ENCODE measurements at places on chromosomes 5 and 9.

GRCh38 chr9:19465586-19466279 is 56.9 kb downstream of the ACER2 start:
- DNase-seq: no peak

GRCh38 chr9:114883709-114884108 is 46.7 kb downstream of the TNFSF8 start:
- no peak for DNase-seq

GRCh38 chr5:150523472-150524350 is 15.8 kb downstream of the NDST1 start:
- peak; percentile 12 for DNase-seq

- DNase-seq: no peak
These were observed 63.9 kb downstream of the ADAMTS12 start for GRCh38 chr5:33827885-33828284.

- no peak for DNase-seq
These were observed 143.7 kb downstream of the TRIO start for GRCh38 chr5:14286574-14287421.

DNA sequence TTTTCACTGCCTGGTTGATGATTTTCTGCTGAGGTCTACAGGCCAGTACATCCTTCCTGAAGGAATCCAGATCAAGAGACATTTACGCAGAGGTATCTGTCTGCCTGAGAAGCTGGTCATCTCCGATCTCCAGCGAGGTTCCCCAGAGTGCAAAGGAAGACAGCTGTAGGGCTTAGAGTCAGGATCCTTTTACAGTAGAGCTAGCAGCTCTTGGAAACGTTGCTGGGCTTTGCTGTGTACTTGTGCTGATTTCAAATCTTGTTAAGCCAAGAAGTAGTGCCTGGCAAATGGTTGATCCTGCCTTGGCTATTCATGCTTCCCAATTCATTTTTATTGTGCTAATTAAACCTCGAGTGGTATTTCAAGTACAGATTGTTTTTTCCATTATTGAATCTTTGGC is 48.9 kb downstream of the NTRK2 start:
- DNase-seq: no peak

GRCh38 chr5:145205546-145205945 is 629.6 kb downstream of the PRELID2 start:
- no peak for DNase-seq

GRCh38 chr5:163563112-163563511 is 57.7 kb downstream of the MAT2B start:
- DNase-seq: no peak

DNA sequence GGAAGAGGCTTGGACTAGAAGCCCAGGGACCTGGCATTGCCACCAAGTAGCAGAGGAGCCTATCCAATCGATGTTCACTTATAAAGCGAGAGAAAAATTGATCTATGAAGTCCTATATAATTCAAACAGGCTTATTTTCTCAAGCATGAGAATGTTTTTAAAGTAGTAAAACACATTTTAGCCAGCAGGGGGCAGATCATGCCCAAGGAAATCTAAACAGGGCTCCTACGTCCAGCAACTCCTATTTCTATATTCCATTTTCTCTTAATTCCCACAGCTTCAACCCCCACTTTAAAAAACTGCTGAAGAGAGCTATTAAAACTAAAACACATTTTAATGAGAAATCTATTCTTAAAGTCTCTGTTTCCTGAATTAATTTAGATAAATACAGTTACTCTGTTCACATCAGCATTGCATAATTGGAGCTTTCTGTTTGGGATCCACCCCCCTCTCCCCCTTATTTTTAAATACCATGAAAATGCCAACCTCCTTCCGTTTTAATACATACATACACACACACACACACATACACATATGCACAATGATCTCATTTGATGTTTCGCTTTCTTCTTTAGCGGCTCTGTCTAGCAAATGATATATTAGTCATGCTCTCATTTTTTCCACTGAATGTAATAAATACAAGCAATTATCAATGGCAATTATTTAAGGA is 144.9 kb downstream of the MYO10 start:
- no peak for DNase-seq

- DNase-seq: no peak
These were observed 737.9 kb upstream of the ZNF608 start for GRCh38 chr5:125484272-125484741.

- DNase-seq: no peak
These were observed 13.4 kb upstream of the GRHPR start for GRCh38 chr9:37408933-37409710.

DNA sequence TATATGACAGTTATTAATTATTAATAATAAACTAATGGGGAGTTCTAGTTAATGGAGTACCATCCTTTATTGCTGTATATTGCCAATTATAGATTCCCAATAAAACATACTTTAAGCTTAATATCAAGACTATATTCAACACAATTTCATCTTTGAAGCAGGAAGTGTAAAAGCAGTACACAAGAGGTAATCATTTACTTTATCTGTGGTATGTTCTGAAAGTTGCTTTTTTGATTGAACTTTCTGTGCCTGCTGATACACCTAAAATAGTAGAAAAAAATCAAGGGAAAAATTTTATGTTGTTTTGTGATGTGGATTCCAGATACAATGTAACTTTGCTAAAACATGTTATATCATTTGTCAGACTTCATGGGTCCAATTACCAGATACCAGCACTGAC is 58.0 kb downstream of the ACO1 start:
- no peak for DNase-seq

DNA sequence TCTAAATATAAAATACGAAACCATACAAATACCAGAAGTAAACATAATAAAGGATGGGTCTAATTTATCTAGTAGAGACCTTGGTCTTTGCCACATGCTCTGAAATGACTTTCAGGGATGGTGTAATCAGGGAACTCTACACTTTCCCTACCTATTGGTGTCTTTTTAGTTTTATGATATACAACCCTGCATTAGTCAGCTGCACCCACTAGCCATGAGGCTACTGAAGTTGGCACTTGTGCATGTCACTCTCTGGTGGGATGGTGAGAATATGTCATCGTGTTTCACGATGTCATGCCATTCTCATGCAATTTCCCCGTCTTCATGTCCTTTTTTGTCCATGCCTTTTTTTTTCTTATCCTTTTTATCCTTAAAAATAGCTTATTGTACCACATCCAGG is 234.9 kb upstream of the ACTBL2 start:
- DNase-seq: no peak

GRCh38 chr5:78760366-78760765 is 111.8 kb upstream of the LHFPL2 start:
- DNase-seq: no peak

DNA sequence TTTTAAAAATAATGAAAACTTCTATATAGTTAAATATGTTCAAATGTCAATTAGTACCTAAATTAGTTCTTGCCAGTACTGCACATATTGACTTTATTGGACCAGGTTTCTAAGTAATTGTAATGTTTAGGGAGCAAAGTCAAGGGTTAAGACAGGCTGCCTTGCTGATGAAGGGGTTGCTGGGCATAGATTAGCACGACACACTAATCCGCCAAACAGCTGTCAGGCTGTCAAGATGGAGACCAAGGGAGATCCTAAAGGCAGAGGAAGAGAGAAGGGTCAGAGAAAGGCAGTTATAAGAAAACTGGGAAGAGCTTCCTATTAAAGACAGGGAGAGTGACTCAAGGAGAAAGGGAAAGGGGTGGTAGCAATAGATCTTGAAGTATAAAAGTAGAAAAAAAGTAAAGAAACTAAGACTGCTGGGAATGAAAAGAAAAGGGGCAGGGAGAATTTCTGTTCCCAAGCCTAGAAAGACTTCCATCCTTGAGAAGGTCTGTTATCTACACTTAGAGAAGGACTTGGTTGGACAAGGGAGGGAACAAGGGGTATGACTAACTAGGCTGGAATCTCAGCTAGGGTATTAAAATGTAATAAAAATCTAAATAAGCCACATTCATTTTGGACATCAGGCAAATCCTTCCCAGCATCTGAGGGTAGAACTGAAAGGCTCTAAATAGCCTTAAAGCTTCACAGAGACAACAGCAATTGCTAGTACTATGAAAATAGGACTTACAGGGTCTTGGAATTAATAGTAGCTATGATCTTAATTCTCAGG is 188.7 kb downstream of the FBXL17 start:
- DNase-seq: no peak

DNA sequence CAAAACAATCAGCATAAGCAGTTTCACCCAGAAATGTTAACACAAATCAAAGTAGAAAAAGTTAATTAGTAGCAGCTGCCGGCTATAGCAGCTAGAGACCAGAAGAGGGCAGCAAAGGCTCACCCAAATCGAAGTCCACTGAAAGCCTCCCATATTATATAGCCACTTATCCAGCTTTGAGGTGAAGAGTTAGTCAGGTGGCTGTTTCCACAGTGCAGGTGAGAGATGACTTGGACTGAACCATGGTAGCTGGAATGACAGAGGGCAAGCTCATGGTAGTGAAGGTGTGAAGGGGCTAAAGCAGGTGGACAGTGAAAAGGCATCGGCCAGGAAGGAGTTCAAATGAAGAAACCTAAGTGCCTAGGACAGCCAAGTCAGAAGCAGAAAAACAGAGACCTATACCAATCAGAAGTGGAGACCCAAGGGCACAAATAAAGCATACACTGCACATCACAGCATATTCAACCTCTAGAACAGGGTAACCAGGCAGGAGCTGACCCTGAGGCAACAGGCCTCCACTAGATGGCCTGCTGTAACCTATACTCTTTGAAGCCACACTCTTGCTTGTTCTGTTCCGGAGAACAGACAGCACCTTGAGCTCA is 7.2 kb upstream of the RNF38 start:
- DNase-seq: peak; percentile 8

DNA sequence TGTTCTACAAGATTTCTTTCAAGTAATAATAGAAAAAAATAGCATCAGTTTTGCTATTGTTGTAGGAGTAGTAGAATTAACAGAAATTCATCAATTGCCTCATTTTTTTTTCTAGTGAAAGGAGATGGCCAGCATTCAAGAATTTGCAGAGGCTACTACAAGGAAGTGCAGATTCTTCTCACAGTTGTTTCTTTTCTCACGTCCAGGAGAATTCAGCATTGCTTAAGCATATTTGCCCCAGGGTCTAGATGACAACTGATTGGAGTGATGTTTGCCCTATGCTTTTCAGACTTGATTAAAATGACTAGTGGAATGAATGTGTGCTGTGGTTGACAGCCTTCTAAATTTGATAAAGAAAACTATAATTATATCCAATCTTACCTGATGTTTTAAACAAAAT is 46.6 kb upstream of the SLC12A2 start:
- no peak for DNase-seq

GRCh38 chr9:297104-297972 is 82.7 kb downstream of the DOCK8 start:
- no peak for DNase-seq

GRCh38 chr9:17614903-17615302 is 36.0 kb downstream of the SH3GL2 start:
- no peak for DNase-seq

DNA sequence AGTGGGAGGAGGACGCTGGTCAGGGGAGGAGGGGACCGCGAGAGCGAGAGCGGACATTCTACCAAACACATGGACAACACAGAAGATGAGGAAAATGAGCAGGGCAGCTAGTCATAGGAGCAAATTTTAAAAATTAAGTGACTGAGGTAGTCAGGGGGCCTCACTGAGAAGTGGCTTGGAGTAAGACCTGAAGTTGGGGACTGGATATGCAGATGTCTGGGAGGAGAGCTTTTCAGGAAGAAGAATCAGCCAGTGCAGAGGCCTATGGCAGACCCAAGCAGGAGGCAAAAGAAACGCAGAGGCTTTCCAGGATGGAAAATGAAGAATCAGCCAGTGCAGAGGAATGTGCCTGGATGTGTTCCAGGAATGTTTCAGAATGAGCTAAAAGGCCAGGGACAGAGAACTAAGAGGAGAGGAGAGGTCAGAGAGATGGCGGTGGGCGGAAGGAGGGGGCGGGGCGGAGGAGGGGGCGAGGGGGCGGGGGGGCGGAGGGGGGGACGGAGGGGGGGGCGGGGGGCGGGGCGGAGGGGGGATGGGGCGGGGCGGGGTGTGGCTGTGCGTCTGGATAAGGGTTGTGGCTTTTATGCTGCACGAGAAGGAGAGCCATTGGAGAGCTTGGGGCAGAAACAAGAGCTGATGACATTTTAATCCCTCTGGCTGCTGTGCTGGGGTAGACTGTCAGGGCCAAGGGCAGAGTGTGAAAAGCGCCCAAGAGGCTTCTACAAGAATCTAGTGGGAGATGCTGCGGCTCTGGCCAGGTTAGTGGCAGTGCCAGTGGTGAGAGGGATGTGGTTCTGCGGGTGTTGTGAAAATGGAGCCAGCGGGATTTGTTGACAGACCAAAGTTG is 129.6 kb downstream of the KCNIP1 start:
- DNase-seq: no peak

- DNase-seq: no peak
These were observed 21.5 kb downstream of the HRH2 start for GRCh38 chr5:175679411-175679810.

- no peak for DNase-seq
These were observed 67.1 kb downstream of the DAPK1 start for GRCh38 chr9:87564791-87565241.

GRCh38 chr5:125410537-125411070 is 664.2 kb upstream of the ZNF608 start:
- no peak for DNase-seq

DNA sequence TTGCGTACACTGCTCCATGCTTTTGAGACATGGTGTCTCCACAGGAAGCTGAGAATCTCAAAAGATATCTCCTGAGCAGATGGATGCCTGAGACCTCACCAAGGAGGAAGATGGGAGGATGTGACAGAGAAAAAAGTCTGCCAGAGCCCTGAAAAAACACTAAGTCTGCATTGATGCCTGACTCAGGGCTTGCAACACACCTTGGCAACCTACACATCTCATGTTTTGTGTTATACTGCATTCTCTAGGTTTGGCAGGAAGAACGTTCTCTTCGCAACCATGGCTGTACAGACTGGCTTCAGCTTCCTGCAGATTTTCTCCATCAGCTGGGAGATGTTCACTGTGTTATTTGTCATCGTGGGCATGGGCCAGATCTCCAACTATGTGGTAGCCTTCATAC is 19.2 kb downstream of the SLC22A4 start:
- DNase-seq: no peak

- no peak for DNase-seq
These were observed 50.1 kb upstream of the FBXL17 start for GRCh38 chr5:108432024-108432423.

DNA sequence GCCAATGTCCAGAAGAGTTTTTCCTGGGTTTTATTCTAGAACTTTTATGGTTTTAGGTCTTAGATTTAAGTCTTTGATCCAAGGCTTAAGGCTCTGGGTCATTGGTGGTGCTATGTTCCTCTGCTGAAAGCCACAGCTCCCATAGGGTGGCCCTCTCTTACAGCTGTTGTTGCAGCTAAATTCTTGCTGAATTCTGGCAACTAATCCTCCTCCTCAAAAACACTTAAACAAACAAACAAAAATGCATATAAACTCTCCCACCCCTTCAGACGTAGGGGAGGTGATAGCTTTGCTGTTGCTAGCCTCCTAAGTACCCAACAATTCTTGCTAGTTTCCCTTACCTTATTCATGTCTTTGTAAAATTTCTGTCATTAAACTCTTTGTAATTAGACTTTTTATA is 30.2 kb downstream of the IQGAP2 start:
- DNase-seq: no peak

Data from cerebellar nuclear complex (tissue), 1 donor.